ENCODE measurements at places on chromosomes 7 and 10.
A peak's percentile ranks its signal among the peaks of the same experiment; 100 is the strongest.

DNA sequence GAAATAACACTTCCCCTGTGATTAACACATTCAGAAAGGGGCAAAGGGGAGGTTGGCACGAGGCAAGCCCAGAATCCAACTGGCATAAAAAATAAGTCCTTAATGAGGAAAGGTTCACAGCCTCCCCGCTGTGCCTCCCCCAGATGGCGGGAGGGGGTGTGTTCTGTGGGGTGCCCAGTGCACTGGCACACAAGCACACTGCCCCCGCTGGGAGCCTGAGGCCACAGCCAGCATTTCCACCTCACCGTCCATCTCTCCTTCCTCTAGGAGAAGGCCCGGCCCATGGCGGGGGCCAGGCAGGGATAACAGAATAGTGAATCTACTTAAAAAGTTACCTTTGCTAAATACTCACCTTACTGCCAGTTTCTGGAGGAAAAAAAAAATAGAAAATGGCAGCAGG lies 43.2 kb downstream of the PRKAG2 start:
- no peaks in the 10 kb centered on the region for H3K27me3 ChIP-seq
- no peak for DNase-seq
- H3K4me1 ChIP-seq = peaks cover 24% of the 10 kb centered on the region
- H3K36me3 ChIP-seq = no peaks in the 10 kb centered on the region
- no peak overlapping the region for H3K27ac ChIP-seq
- H3K4me3 ChIP-seq = no peak overlapping the region

DNA sequence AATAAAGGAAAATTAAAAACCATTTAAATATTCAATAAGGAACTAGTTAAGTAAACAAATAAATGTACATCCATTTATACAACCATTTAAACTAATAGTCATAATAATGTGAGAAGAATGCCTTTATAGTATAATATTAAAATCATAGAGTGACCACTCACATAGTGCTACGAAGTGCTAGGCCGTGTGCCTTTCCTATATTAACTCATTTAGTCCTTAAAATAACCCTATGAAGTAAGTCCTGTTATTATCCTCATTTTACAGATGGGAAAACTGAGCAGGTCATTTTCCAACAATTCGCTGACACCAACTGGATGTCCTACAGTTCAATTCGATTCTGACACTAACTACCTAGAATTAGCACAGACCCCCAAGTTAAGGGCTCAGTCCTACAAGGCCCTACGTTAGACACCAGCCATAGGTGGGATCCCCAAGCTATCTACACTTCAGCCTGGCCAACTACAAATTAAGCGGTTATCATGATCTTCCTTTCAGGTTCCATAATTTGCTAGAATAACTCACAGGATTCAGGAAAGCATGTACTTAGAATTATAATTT lies 4.1 kb downstream of the STRIP2 start:
- H3K4me3 ChIP-seq = no peak overlapping the region
- no peak for DNase-seq
- H3K36me3 ChIP-seq = peaks cover 6% of the 10 kb centered on the region
- peaks cover 37% of the 10 kb centered on the region for H3K27me3 ChIP-seq
- peaks cover 7% of the 10 kb centered on the region for H3K4me1 ChIP-seq
- no peak overlapping the region for H3K27ac ChIP-seq

- no peak overlapping the region for H3K27ac ChIP-seq
- H3K4me1 ChIP-seq = no peaks in the 10 kb centered on the region
- H3K27me3 ChIP-seq = no peaks in the 10 kb centered on the region
- no peak overlapping the region for H3K4me3 ChIP-seq
Observed at GRCh38 chr7:80153446-80153845, 18.8 kb downstream of the GNAI1 start.

DNA sequence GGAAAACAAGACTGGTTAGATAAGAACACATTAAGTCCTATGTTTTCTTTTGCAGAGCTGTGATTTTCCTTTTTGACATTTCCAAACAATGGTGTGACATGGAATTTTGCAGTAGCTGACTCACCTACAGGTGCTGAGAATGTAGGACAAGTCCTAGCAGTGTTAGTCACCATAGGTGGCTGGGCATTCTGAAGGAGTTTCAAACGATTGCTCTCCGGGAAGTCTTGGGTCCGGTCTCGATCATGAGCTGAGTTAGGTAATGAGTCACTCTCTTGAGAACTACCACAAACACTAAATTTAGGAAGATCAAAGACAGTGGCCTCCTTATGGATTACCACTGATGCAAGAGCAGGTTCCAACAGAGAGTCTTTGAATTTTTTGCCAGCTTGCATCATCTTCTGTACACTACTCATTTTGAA lies 3.6 kb downstream of the FIGNL1 start:
- H3K27ac ChIP-seq = peak overlapping the region; percentile 11
- peaks cover 11% of the 10 kb centered on the region for H3K36me3 ChIP-seq
- H3K4me1 ChIP-seq = peaks cover 18% of the 10 kb centered on the region
- H3K27me3 ChIP-seq = no peaks in the 10 kb centered on the region

DNA sequence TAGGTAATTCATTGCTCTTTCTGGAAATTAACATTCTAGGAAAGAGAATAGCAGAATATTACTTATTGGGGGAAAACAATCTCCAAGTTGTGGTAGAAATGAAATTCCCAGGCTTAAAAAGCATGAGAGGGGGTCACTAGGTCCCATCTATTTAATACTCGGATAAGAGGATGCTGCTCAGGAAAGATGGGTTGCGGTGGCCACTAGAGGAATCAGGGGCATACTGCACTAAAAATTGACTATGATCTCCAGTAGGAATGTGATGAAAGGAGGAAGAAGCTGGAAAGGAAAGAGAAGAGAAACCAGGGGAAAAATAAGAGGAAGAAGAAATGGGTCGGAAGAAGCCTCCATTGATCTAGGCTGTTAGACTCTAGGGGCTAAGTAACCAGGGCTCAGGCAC lies 192.8 kb downstream of the GPAM start:
- peaks cover 17% of the 10 kb centered on the region for H3K27me3 ChIP-seq
- H3K36me3 ChIP-seq = peaks cover 2% of the 10 kb centered on the region
- DNase-seq = no peak
- H3K4me3 ChIP-seq = no peak overlapping the region

DNA sequence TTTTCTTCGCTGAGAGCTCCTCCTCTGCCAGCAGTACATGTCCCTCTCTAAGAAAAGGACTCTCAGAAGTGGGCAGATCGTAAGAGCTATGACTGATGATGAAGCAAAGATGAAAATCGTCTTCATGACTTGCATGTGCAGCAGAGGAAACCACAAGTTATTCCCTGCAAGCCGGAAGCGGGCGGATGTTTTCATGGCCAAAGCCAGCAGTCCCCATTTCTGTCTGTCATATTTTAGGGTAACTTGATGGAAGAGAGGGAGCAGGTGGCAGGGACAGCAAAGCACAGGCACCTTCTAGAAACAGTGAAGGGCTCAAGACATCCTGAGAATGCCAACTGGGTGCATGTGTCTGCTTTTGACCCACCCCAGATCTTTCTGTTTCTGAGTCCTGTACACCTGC lies 19.9 kb downstream of the KLF6 start:
- no peaks in the 10 kb centered on the region for H3K27me3 ChIP-seq
- no peaks in the 10 kb centered on the region for H3K36me3 ChIP-seq
- peak overlapping the region; percentile 82 for H3K4me3 ChIP-seq
- peak overlapping the region; percentile 84 for H3K27ac ChIP-seq
- H3K4me1 ChIP-seq = peaks cover 53% of the 10 kb centered on the region

- no peak overlapping the region for H3K4me3 ChIP-seq
- H3K27me3 ChIP-seq = no peaks in the 10 kb centered on the region
- no peaks in the 10 kb centered on the region for H3K36me3 ChIP-seq
- DNase-seq = no peak
- H3K27ac ChIP-seq = peak overlapping the region; percentile 84
Observed at GRCh38 chr10:88982366-88982765, 8.2 kb upstream of the FAS start.

DNA sequence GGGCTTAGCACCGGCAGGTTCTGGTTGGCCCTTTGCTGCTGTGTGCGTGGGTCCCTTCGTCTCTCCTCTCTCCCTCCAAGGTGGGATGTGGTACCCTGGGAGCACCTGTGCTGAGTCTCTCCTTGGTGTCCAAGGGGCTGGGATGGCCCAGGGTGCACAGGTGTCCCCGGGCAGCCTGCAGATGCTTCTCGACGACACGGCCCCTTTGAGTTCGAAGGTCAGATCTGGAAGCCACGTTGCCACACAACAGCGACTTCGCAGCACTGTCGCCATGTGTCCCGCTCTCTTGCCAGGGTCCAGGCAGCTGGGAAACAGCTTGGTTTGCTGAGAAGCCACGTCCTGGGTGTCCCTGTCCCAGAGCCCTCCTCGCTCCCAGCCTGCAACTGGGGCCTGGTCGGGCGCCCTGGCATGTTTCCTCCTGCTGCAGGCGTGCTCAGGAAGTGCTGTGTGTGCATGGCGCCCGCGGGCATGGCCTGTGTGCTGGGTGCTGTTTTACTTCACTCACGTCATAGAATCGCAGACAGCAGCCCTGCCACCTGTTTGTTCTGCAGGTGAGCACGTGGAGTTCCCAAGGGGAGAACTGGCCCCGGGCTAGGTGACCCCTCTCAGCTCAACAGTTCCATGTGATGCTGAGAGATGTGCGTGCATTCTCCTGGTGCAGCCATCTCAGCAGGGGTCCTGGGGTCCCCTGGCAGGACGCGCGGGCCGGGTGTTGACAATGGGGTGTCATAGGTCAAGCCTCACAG lies 70.9 kb downstream of the DNAJB6 start:
- peak overlapping the region; percentile 15 for H3K4me3 ChIP-seq
- H3K27ac ChIP-seq = no peak overlapping the region
- peaks cover 15% of the 10 kb centered on the region for H3K4me1 ChIP-seq
- no peak for DNase-seq
- no peaks in the 10 kb centered on the region for H3K27me3 ChIP-seq

DNA sequence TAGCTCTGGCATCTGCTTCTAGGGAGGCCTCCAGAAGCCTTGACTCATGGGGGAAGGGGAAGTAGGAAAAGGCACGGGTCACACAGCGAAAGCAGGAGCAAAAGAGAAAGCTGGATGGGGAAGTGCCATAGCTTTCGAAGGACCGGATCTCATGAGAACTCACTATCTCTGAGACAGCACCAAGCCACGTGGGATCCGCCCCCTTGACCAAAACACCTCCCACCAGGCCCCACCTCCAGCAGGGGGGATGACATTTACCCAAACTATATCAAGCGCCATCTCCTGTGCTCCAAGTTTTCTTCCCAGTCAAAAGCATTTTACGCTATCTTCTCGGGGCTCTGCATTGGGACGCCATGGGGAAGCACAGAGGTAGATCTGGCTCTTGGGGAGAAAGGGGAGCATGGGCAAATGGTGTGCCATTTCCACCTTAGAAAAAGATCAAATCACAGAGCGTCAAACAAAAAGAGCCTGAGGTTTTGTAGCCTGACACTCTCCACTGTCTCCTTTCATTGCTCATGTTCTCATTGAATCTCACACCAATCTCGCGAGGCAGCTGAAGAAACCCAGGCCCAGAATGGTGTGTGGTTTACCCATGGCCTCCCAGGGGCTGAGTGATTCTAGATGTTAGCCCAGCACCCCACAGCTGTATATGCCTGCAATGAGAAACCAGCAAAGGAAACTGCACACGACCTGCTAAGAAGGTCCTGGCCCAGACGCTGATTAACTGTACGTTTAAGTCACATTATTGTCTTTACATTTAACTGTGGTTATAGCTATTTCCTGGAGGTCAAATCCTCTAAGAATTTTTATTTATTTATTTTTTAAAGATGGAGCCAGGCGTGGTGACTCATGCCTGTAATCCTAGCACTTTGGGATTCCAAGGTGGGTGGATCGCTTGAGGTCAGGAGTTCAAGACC lies 8.1 kb upstream of the OLAH start:
- no peaks in the 10 kb centered on the region for H3K27me3 ChIP-seq
- DNase-seq = no peak
- no peak overlapping the region for H3K27ac ChIP-seq
- H3K4me3 ChIP-seq = no peak overlapping the region
- no peaks in the 10 kb centered on the region for H3K36me3 ChIP-seq

DNA sequence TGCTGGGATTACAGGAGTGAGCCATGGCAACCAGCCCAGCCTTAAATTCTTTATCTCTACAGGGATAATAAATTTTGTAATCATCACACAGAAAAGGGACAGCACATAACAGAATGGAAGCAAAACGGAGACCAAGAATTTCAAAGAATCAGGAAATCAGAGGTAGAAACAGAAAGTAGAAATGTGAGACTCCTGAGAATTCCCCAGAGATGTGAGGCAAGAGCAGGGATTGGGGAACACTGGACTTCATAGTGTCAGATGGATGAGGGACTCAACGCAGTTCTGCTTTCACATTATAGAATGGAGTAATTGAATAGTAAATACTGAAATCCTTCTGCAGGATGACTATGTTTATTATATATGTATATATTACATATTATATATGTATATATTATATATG lies 52.5 kb upstream of the MPP7 start:
- H3K4me3 ChIP-seq = no peak overlapping the region
- DNase-seq = no peak
- H3K4me1 ChIP-seq = peaks cover 10% of the 10 kb centered on the region
- peak overlapping the region; percentile 49 for H3K27ac ChIP-seq
- no peaks in the 10 kb centered on the region for H3K36me3 ChIP-seq
- no peaks in the 10 kb centered on the region for H3K27me3 ChIP-seq

DNA sequence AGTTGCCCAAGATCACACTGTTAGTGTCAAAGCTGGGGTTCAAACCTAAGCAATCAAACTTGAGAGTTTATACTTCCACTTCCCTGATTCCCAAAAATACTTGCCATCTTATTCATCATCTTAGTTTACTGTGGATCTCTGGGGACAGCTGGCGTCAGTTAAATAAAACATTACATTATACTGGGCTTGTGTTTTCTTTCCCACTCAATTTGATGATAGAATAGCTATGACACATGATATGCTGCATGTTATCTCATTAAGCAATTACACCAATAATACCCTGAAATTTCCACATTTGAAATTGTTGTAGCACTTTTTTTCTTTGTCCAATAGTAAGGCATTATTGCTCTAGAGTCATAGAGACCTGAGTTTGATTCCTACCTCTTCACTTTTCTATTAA lies 62.9 kb upstream of the MXI1 start:
- H3K36me3 ChIP-seq = no peaks in the 10 kb centered on the region
- no peak overlapping the region for H3K27ac ChIP-seq
- H3K27me3 ChIP-seq = peaks cover 18% of the 10 kb centered on the region
- H3K4me3 ChIP-seq = no peak overlapping the region

DNA sequence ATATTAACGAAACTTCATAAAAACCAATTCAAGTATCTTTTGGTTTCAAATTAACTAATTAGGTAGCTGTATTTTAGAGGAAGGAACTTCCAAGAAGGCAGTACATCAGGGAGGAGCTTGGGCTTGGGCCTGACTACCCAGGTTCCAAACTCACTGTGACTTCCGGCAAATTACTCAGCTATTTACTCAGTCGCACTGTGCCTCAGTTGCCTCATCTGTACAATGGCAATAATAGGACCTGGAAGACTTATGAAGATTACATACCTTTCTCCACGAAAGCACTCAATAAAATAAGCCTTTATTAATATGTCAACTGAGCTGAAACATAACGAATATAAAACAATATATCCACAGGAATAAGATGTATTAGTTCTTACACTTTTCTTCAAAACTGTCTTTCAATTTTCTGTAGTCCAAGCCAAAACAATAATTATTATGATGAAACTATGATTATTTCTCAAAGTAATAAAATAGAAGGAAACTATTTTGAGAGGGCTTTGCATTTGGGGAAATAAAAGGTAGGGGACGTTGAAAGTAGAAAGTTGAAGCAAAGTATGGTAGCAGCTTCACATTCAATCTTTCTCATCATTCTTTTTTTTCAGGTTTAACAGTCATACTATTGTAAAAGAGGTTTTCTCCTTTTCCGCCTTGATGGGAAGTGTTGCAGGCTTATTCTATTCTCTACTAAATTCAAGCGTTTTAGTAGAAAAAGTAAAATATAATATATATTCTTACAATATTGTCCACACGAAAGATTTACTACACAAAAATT lies 10.5 kb upstream of the EBLN1 start:
- H3K27me3 ChIP-seq = peaks cover 12% of the 10 kb centered on the region
- H3K27ac ChIP-seq = peak overlapping the region; percentile 96
- peak overlapping the region; percentile 93 for H3K4me3 ChIP-seq
- no peak for DNase-seq
